ENCODE measurements at places on chromosomes 5 and 9.

DNA sequence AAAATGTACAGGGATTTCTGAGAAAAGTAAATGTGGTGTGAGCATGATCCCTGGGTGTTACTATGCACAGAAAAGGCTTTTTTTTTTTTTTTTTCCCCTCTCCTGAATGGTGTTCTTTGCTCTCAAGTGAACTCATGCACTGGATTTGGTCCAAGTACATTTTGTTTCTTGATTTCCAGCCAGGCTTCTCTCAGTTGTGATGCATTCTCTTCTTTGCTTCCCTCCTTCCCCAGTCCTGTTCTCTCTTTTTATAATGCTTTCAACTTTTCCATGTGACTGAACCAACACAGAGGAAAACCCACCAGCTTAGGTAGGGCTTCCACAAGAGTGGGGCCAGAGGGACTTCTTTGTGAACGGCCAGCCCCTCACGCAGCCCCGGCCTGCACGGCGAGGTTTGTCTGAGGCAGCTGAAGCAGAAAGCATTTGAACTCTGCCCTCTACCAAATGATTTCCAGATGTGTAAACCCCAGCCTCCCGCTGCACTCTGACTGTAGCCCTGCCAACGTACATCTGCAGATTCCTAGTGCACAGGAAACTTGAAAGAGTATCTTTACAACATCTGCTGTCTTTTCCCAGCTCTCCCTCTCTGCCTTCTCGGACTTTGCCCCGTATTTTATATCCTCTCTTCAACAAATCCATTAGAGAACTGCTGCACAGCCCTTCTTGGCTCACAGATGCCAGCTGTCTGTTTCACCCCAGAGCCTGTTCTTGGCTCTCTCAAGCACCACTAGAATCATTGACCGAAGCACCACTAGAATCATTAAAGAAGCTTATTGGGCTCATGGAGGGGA, 71.8 kb upstream of the CD180 start:
- peak; percentile 14 for DNase-seq

- peak; percentile 83 for DNase-seq
These were observed 22.6 kb downstream of the MYO10 start for GRCh38 chr5:16913187-16914107.

DNA sequence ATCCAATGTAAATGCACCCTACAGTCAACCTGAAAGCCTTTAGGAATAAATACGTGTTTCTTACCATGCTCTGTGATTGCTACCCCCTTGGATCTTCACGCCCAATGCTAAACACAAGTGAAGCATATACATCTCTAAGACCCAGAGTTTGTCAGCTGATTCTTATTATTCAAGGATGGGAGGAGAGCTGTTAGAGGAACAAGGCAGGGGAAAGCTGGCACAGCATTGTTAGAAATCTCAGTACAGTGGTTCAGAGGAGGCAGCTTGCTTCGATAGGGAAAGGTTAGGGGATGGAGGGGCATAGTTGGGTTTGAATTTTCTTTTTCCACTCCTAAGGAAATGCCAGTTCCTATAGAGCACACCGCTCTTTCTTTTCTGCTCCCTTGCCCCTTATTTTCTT, 16.7 kb upstream of the TAF11L2 start:
- no peak for DNase-seq

GRCh38 chr5:35478856-35479682, 138.6 kb upstream of the SPEF2 start:
- peak; percentile 36 for DNase-seq

DNA sequence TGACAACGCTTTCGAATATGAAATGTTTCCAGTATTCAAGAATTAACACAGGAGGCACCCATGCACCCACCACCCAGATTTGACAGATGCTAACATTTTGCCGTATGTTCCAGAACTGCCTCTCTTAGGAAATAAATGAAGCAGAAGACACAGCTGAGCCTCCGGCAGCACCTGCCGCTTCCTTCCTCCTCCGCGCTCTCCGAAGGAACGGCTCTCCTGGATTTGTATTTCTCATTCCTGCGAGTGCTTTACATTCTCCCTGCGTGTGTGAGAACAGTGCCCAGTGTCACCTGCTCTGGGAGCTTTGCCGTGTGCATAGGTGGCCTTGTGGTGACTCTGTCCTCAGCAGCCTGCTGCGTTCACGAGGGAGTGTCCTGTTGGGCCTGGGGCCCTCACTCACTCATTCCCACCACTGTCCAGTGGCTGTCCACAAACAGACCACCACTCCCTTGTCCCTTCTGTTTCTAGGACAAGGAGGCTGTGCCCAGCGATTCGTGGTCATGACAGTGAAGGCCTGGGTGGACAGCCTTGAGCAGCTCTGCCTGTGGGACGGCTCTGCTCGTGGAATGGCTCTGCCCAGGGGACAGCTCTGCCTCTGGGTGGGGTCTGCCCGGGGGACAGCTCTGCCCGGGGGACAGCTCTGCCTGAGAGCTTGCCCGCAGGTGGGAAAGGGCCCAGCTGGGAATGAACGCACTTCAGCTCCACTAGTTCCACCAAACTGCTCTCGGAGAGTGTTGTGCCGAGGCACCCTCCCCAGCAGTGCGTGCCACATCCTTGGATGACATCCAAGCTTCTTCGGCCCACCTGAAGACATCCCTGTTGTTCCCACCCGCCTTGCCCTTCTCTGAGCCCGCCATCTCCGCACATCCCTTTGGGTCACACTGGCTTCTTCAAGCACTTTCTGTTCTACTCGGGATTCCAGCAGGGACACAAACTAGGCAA, 170.5 kb upstream of the PPP1R26 start:
- no peak for DNase-seq

GRCh38 chr9:110259566-110259965, 3.3 kb upstream of the TXN start:
- no peak for DNase-seq

- DNase-seq: no peak
These were observed 115.2 kb upstream of the WWC1 start for GRCh38 chr5:168176251-168176650.

GRCh38 chr5:90293931-90294330, 115.6 kb downstream of the CETN3 start:
- peak; percentile 18 for DNase-seq

DNA sequence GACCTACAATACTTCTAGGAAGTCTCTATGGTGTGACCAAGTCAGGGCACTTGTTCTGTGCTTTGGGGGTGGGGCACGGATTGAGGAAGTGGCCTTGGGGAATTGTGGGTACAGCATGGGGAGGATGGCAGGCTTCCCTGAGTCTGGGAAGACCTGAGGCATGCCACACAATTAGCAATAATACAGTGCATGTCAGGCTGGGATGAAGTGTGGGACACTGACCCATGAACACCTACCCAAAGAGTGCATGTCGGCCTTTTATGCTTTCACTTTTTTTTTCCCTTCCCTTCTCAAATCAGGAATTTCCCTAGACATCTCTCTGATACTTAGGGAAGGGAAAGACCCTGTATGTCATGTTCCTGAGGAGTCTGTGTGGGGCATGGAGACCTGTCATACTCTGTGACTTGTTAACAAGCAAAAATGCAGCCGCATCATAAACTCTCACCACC, 146.4 kb downstream of the PALM2AKAP2 start:
- no peak for DNase-seq

- peak; percentile 46 for DNase-seq
These were observed 123.8 kb downstream of the NR3C1 start for GRCh38 chr5:143279698-143280097.
